ENCODE measurements at places on chromosomes 11 and 22. TPM values are rescaled to one million over a fixed set of nuclear protein-coding genes. Genes with fewer than 3 reads are reported as not detected.

- DNase-seq: no peak
These were observed 45.9 kb downstream of the MN1 start for GRCh38 chr22:27755521-27756211.

HEPHL1 gene
- total RNA-seq: 114 TPM

DNA sequence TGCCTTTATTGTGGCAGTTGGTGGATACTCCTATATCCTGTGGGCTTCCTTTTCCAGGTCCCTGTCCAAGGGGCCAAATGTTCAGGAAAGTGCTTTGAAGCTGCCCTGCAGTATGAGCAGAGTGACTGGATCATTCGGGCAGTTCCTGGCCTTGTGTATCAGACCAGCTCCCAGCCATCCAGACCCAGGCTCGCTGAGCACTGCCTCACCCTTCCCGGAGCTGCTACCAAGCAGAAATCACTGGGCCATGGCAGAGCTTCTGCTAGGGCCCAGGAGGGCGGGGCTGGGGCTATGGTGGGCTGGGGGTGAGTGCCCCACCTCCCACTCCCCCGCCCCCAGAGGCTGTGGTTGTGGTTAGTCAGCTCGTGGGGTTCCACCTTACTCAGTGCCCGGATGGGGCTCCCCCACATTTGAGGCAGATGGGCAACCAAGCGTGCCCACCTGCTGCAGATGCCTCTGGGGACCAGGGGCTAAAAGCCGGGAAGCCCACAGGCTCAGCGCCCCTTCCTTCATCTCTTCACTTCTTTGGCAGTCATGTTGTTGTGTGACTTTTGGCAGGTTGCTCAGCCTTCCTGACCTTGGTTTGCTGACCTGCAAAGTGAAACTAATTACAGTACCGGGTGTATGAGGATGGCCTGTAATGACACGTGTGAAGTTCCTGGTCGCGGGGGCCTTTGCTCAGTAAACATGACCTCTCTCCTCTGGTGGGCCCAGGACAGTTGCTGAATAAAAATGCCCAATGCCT, 2.1 kb upstream of the LRRC32 start:
- DNase-seq: no peak

DNA sequence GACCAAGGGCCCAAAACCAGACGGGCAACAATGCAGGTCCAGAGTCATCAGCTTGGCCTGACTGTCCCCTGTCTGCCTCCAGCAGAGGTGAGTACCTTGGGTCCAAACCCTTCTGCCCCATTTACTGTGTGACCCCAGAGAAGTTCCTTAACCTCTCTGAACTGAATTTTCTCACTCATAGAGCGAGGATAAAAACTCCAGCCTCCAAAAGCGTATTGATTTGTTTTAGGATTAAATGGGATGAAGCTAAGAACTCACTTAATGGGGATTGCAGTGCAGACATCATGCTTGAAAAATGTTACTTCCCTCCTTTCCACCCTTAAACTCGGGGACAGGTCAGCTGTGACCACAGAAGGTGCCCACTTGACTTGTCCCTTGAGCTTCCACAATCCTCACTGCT, 22.6 kb downstream of the IGLL1 start:
- DNase-seq: no peak

- no peak for DNase-seq
These were observed 11.7 kb upstream of the TPCN2 start for GRCh38 chr11:69037074-69037473.

DNA sequence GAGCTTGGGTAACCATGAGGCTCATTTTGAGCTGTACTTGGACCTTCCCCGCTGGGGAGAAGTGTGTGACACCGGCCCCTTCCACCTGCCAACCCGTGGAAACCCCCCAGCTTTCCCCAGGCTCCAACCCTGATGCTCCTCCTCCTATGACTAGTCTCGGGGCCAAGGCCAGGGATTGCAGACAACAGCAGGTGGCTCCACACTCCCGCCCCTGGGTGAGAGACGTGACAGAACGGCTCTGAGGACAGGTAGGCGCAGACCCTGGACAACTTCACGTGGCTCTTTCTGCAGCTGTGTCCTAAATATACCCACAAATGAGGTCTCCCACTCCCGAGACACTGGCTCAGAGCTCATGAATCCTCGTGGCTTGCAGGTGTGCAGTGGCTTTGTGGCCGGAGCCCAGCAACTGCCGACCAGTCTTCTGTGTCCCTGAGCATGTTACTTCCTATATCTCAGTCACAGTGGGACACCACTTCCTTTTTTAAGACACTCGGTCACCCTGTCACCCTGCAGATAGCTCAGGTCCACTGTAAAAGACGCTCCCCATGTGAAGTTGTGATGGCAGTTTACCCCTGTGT, 55.2 kb downstream of the NECTIN1 start:
- DNase-seq: no peak

DNA sequence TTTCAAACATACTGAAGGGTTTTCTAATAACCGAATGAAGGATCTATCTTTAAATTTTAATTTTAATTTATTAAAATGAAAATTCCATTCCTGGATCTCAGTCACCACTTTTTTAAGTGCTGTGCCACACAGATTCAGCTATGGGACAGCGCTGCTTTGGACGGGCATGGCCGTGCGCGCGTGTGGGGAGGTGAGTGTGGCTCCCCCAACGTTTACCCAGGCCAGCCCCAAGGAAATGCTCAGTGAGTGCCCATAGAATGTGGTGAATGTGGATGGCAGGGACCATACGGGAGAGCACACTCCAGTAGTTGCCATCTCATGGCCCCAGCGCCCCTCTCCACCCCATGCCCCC, 88.0 kb upstream of the KCNQ1OT1 start:
- no peak for DNase-seq

Measured in foreskin keratinocyte (primary cell).